ENCODE measurements at places on chromosomes 2 and 18. TPM values are rescaled to one million over a fixed set of nuclear protein-coding genes. Genes with fewer than 3 reads are reported as not detected.

DNA sequence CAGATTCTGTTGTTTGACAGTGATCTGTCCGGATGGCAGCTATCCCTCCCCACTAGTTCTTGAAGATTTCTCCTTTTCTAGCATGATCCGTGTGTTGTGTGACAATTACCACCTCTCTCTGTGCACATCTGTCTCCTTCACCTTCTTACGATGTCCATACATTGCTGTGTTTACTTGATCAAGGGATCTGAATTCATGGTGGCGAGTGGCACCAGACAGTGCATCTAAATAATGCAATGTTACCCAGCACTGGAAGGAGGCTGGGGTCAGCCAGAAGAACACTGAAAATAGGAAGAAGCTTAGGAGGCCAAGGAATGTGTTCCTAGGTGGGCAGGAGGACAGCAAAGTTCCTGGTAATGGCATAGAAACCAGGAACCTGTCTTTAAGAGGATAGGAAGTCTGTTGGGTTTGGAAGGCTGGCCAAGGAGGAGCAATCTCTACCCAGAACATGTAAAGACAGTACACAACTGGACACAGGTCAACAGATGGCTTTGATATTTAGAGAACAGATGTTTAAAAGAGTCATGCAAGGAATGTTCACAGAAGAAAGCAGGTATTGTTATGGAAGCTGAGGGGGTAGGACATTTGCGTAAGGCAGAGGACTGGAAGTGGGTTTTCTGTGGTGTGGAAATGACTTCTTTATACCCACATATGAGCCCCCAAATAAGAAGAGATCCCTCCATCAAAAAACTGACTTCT, 126.4 kb downstream of the HRH4 start:
- DNase-seq: no peak

DNA sequence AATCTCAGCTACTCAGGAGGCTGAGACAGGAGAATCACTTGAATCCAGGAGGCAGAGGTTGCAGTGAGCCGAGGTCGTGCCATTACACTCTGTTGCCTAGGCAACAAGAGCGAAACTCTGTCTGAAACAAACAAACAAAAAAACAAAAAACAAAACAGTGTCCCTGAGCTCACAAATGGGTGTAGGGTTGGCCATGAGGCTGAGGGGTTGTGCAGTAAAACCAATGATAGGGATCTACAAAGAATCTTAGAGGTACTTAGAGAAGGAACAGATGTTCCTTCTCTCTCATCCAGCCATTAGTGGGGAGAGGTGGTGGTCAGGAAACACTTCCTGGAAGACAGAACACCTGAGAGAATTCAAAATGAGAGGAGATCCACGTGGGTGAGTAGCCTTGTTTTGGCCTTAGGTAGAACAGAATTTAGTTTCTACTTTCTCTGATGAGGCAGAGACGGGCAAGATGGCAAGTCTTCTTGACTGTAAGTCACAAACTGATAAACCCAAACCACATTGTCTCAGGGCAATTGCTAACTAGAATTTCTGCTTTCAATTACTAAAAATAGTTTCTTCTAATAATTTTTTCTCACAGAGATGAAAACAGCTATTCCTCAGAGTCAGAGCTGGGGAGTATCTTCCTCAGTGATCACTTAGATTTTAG, 61.5 kb upstream of the PPM1B start:
- DNase-seq: no peak

- DNase-seq: no peak
Measured at GRCh38 chr18:49566217-49566770, 4.4 kb downstream of the LIPG start.

GRCh38 chr18:42094875-42095274, 139.8 kb downstream of the PIK3C3 start:
- no peak for DNase-seq

GRCh38 chr2:189015359-189015758, 41.2 kb downstream of the COL3A1 start:
- DNase-seq: no peak

HOXD4 gene
- 3.6 TPM for total RNA-seq

All from colonic mucosa (tissue), 4 donors.